ENCODE measurements at places on chromosomes 1 and 21. TPM values are rescaled to one million over a fixed set of nuclear protein-coding genes. Genes with fewer than 3 reads are reported as not detected.

Gene EFCAB7
- 4.0 TPM for total RNA-seq

Gene VPS72
- 27.1 TPM for total RNA-seq

Gene TRIM58
- 0.13 TPM for total RNA-seq

Gene CCDC17
- 1.0 TPM for total RNA-seq

Gene ARHGEF16
- 0.66 TPM for total RNA-seq

Gene SYT2
- under 0.01 TPM for total RNA-seq

Gene SLC1A7
- total RNA-seq: 0.52 TPM

Gene NBPF4
- not detected for total RNA-seq

Gene ATF3
- 6.6 TPM for total RNA-seq

Gene BATF3
- total RNA-seq: 3.4 TPM

Gene DNAI4
- 8.1 TPM for total RNA-seq

Gene ELAPOR1
- total RNA-seq: 0.39 TPM

Gene SLC30A2
- not detected for total RNA-seq

Gene KLHDC7A
- total RNA-seq: not detected

Gene NPR1
- total RNA-seq: 1.0 TPM

Gene AKR7A3
- total RNA-seq: 0.59 TPM

Gene MSH4
- 0.33 TPM for total RNA-seq

Gene PAFAH2
- total RNA-seq: 11.2 TPM

Gene RIMS3
- total RNA-seq: 0.86 TPM

Gene LCE6A
- not detected for total RNA-seq

Measured in smooth muscle cell of the pulmonary artery (primary cell).